ENCODE measurements at places on chromosomes 11 and 22.
A peak's percentile ranks its signal among the peaks of the same experiment; 100 is the strongest.

DNA sequence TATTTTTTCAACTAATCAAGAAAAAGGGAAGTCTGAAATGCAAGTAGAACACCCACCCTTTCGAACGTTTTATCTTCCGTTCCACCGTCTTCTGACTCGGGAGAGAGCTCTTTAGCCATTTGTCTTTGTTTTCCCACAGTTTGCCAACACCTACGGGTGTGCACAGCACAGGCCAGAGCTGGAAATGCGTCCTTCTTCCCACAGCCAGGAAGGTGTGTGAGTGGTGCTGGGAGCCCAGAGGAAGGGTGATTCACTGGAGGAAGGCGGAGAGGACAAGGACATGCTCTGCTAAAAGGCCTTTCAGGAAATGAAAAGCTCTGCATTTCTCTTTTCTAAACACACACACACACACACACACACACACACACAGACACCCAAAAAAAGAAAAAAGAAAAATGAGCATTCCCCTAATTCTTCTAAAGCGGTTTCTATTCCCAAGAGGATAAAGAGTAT, 18.5 kb downstream of the ENDOD1 start:
- DNase-seq: no peak

- DNase-seq: peak; percentile 94
These were observed at the start of gene SSRP1 for GRCh38 chr11:57335343-57336110. TSS of gene SSRP1 (minus strand) at chr11:57335892. CDS start at chr11:57335121, 771 bp downstream.

- no peak for DNase-seq
These were observed 49.1 kb downstream of the RTN4R start for GRCh38 chr22:20218987-20219386.

DNA sequence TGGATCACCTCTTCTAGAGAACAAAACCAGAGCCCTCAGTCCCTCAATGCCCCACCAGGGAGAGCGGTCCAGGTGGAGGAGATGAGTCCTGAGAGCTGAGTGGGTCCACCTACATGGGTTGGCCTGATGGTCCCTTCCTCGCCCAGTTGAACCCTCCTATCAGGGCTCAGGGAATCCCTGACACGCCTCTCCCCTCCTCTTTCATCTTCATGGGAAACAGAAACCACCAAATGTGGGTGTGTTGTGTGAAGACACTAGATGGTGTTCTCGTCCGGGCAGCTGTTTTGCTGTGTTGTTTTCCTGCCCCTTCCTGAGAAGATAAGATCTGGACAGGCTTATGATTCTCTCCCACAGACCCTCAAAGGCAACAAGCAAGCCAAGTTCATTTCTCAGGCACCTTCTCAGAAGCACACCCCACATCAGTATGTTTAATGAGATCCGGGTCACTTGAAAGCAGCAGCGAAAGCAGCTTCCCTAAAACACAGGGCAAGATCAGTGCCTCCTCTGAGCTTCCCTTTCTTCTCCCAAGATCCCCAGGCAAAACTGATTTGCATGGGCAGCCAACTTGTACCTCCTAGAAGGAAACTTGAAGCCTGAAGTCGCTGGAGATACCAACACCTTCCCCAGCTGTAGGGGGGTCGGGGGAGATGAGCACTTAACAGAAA, 35.3 kb upstream of the POU2AF1 start:
- DNase-seq: peak; percentile 24

GRCh38 chr11:65329478-65329877, 4.2 kb upstream of the DPF2 start:
- DNase-seq: peak; percentile 46

- DNase-seq: peak; percentile 98
These were observed at the start of gene P2RY6 for GRCh38 chr11:73271936-73272679. TSS of gene P2RY6 (plus strand) at chr11:73272338. CDS start at chr11:73296519, 24,181 bp downstream.

GRCh38 chr11:35029979-35030682, 108.8 kb upstream of the CD44 start:
- DNase-seq: peak; percentile 75

GRCh38 chr11:87141322-87141721, 103.6 kb downstream of the TMEM135 start:
- DNase-seq: no peak

DNA sequence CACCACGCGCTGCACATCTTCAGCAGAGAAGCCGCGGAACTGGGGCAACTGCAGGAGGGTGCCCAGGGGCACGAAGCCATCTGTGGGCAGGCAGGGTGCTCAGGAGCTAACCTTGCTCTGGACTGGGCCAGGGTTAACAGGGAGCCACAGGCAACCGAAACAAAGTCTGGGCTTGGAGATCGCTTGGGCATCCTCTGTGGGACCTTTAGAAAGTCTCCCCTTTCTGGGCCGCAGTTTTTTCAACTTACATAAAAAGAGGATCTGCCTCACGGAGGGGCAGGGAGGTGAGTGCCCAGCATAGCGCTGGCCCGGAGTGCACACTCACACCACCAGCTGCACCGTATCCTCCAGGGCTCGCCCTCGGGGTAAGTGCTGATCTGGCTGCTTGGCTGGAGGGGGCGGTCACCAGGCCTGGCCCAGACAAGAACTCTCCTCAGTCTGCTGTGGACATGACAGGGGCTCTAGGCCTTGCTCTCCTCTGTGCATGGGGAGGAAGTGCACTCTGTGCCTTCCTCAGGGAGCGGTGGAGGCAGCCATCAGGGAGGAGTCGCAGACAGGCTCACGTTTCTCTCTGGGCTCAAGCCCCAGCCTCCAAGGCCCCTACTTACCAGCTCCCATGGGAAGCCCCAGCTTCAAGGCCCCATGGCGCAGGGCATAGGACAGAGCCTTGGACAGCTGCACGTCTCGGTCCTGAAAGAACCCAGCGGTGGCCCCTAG, 937 bp downstream of the TRPT1 start:
- peak; percentile 49 for DNase-seq

- no peak for DNase-seq
These were observed 24.7 kb downstream of the SIK3 start for GRCh38 chr11:117073539-117073938.

DNA sequence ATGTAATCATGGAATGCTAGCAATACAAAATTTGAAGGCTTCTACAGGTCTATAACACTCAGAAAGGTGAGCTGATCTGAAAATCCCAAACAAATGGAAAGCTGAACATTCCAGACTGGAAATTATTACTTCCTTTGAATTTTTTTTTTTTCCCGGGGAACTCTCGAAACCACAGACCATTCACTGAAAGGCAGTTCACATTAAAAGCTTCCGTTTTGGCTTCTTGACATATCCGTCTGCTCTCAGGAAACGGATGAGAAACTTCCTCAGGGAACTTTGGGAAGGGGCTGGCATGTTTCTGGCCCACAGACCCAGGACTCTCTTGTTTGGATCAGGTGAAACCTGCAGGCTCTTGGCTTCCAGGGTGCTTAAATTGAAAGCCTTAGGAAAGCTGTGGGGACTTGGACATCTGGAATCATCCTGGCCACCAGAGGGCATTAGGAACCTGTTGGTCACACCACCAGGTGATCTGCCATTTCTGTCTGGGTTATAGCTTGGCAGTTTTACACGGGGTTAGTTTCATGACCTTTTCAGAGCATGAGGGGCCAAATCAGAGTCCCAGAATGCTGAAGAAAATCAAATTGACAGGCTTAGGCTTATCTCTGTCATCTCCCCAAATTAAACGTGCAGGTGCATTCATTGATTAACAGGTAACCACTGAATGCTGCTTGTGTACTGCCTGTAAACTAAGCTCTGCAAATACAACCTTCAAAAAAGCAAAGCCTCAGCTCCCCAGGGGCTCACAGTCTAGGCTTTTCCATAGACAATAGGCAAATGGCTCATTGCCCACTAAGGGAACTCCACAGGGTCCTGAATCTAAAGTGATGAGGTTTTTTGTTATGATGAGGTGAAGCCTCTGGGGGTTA, 22.7 kb upstream of the GRAMD1B start:
- DNase-seq: peak; percentile 76

DNA sequence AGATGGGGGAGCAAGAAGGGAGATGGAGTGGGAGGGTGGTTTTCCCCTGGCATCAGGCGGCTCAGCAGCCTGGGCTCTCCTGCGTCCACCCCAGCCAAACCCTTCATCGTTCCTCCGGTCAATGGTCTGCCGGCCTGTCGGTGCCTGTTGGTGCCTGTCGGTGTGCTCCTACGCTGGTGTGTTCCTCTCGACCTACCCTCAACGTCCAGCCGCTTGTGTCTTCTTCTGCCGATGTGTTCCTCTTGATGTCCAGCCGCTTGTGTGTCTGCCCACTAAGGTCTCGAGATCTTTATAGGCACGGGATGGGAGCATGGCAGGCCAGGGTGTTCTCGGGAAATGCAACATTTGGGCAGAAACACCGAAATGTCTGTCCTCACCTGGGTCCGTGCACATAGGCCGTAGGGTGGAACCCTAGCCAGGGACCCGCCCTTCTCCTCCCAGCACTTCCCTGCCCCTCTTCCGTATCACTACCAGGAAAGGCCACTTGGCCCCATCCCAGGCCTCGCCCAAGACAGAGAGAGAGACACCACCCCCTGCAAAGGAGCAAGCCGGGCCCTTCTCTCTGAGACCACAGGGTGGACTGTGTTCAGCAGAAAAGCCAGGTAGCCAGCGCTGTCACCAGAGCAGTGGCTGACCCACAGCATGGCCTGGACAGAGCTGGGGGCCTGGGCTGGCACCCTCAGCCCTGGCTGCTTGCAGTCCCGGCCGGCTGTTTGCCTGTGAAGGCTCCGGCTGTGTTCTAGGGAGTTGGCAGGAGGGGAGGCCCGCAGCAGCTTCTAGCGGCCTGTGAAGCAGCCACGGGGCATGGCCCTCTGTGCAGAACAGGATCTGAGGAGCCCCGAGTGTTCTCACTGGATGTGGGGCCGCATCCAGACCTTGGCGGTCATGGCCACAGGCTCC, 61.6 kb upstream of the KCNQ1OT1 start:
- no peak for DNase-seq

- no peak for DNase-seq
These were observed 28.1 kb downstream of the NRXN2 start for GRCh38 chr11:64694821-64695365.

DNA sequence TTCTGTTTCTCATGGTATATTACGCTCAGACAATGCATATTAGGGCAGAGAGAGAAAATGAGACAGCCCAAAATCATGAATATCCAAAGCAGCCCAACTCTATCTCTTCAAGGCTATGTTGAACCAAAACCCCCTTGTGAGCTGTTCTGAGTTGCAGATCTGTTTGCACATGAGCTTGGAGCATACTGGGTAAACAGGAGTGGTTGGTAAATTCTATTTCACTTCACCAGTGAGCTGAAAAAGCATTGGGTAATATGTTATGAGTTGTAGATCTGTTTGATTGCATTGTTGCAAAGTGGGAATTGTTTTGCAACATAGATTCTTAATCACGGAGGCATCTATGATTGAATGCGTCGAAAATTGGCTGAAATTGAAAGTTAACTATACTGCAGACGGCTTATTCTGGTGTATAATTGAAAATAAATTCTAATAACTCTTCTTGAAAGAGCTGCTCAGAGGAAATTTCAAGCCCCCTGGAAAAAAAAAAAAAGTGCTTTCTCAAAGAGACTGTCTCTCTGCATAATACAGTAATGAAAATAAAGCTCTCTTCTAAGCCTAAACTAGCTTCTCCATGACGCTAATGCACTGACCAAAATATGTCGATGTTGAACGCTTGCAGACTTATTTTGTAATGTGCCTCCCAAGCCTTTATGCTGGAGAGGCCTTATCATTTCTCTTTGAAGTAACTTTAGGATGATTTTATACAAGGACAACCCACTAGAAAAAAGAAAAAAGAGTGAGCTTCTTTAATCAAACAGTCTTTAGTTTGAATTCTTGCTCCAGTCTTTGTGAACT, 263.7 kb downstream of the NTM start:
- no peak for DNase-seq

GRCh38 chr11:8908099-8908498, 2.9 kb upstream of the AKIP1 start:
- no peak for DNase-seq

- peak; percentile 64 for DNase-seq
These were observed 7.0 kb downstream of the SERHL2 start for GRCh38 chr22:42560781-42561180.

DNA sequence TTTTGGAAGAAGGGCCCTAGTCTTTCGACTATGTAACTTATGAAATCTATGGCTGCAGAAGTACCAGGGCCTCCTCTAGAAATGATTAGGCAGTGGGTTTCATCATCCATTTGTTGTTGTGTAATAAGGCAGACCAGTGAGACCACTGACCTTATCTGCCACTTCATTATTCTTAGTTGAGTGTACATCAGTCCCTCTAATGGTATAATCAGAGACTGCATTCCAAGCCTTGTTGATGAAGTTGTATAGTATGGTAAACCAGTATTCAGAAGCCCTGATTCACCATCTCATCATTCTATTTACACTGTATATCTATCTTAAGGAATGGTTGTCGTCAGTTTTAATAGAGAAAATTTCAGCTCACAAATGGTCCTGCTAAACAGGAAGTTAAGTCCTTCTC, 32.2 kb upstream of the GRIA4 start:
- DNase-seq: peak; percentile 39

GRCh38 chr11:22657101-22657694, 9.2 kb upstream of the GAS2 start:
- DNase-seq: no peak

- no peak for DNase-seq
These were observed 388.7 kb downstream of the MIAT start for GRCh38 chr22:27046086-27046485.

DNA sequence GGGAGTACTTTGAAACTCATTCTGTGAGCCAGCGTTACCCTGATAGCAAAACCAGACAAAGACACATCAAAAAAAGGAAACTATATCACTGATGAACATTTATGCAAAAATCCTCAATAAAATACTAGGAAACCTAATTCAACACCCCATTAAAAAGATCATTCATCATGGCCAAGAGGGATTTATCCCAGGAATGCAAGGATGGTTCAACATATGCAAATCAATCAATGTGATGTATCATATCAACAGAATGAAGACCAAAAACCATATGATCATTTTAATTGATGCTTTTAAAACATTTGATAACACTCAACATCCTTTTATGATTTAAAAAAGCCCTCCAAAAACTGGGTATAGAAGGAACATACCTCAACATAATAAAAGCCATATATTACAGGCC, 19.8 kb downstream of the RRP8 start:
- DNase-seq: no peak

DNA sequence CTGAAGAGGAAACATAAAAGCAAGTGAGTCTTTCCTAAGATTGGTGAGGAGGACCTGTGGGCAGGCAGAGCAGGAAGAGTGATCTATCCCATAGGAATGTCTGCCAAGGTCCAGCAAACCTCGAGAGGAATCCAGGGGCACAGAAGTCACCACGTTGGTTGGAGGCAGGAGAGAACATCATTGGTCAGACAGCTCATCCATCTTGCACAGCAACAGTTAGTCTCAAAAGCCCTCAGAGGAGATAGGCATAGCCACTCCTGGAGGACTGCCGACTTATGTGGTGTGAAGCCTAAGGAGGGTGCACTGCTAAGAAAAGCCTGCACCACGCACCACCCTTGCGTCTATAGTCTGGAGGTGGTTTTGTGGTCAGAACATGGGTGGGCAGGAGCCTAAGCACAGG, 109.1 kb downstream of the RASSF10 start:
- no peak for DNase-seq

GRCh38 chr11:67644042-67644441, 4.5 kb upstream of the TBX10 start:
- DNase-seq: peak; percentile 64

- no peak for DNase-seq
These were observed 44.5 kb downstream of the KIAA1671 start for GRCh38 chr22:24997023-24997422.
